Heart left ventricle (tissue), 16 donors: ENCODE measurements at places on chromosomes 1 and 21. TPM values are rescaled to one million over a fixed set of nuclear protein-coding genes. Genes with fewer than 3 reads are reported as not detected.

DNA sequence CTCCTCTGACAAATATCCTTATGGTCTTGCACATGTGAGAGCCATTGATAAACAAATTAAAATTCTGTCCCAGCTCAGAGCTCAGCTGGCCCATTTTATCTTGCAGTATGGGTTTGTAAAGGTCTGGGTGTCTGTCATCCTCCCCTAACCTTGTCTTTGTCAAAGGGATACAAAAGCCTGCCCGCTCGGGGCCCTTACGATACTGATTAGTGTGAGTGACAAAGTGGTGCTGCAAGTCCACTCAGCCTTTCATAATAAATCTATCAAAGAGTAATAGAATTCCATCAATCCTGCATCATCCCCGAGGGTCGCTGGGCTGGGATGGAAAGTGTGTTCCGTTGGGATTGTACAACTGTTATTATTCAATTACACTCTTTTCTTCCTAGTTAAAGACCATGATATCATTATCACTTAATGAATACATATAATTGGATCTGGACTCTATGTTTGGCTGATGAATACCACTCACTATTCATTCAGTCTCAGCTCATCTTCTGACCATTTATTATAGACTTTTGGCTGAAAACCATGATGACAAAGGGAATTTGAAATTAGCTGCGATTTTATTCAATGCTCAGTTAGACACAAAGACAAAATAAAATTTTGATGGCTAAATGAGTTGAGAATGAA, 122.5 kb upstream of the FOXD3 start:
- DNase-seq, result no peak

GRCh38 chr1:219650880-219651279, 38.0 kb upstream of the ZC3H11B start:
- DNase-seq, result no peak

DNA sequence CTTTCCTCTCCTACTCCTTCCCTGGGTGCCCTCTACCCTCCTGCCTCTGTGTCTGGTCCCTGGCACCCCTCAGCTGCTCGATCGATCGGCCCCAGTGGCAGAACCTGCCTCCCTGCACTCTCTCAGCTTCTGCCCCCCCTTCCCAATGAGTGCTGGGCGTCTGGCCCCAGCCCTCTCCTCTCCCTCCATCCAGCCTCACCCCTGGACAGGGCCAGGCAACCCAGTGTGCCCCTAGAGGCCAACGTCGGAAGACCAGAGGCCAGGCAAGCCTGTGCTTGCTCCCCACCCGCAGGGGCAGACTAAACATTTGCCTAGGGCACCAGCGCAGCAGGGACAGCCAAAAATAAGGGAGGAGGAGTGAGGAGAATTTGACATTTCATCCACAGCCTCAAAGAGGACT, 43.5 kb downstream of the LGR6 start:
- peak; percentile 41 for DNase-seq

- no peak for DNase-seq
Observed at GRCh38 chr1:78040484-78041089, 5.2 kb upstream of the GIPC2 start.

GRCh38 chr1:173865468-173866164, 2.2 kb downstream of the GAS5 start:
- DNase-seq, result no peak

FASLG gene
- total RNA-seq, result not detected

ZNF593OS gene
- not detected for total RNA-seq

TBX19 gene
- total RNA-seq, result 0.31 TPM
